Type B pancreatic cell (in vitro differentiated cells): ENCODE measurements at places on chromosomes 6 and 20.

- no peak for DNase-seq
Measured at GRCh38 chr20:20289331-20289730, 78.6 kb upstream of the INSM1 start.

- DNase-seq = no peak
Measured at GRCh38 chr6:121614115-121614514, 178.7 kb downstream of the GJA1 start.

DNA sequence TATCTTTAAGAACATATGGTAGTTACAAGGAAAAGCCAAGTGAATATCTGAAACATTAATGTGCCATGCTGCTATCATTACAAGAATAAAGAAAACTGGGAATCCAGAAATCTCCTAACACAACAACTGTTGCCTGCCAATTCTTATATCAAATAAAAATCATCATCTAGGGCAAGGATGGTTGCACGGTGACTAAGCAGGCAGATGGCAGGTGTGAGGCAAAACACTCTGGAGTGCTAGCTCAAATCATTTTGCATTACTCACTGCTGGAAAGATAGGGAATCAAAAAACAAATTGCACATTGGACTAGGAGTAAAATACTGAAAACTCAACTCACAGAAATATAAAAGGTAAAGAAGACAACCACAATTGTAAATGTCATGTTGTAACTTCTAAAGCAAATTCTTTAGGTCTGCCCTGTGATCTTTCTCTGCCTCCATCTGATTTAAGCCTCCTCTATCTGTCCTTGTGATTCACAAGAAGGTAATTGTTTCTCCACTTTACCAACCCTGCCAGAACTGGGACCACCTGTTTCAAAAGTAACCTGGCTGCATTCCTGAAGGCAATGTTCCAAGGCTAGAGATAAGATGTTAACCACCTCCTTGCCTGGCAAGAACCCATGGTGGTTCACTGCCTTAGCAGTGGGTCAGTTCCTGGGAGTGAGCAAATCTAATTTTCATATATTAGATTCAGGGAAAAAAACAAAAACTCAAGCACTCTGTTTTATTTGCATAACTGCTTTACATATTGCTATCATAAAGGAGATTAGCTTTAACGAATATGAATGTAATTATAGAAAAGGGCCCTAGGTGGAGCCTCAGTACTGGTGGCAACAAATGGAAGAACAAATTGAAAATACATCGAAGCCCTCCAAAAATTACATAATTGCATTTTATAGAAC, 33.1 kb upstream of the LCA5 start:
- no peak for DNase-seq

GRCh38 chr20:37297066-37297736, 7.7 kb downstream of the MANBAL start:
- no peak for DNase-seq

DNA sequence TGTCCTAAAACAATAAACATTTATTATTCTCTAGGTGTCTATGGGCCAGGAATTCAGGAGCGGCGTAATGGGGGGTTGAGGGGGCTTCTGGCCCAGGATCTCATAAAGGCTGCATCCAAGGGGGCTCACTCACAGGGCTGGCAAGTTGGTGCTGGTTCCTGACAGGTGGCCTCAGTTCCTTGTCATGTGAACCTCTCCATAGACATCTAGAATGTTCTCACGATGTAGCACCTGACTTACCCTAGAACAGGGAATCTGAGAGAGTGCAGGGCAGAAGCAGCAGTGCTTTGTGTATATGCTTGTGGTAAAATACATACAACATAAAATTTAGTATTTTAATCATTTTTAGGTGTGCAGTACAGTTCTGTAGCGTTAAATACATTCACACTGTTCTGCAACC, 57.1 kb downstream of the PHF20 start:
- DNase-seq = no peak

DNA sequence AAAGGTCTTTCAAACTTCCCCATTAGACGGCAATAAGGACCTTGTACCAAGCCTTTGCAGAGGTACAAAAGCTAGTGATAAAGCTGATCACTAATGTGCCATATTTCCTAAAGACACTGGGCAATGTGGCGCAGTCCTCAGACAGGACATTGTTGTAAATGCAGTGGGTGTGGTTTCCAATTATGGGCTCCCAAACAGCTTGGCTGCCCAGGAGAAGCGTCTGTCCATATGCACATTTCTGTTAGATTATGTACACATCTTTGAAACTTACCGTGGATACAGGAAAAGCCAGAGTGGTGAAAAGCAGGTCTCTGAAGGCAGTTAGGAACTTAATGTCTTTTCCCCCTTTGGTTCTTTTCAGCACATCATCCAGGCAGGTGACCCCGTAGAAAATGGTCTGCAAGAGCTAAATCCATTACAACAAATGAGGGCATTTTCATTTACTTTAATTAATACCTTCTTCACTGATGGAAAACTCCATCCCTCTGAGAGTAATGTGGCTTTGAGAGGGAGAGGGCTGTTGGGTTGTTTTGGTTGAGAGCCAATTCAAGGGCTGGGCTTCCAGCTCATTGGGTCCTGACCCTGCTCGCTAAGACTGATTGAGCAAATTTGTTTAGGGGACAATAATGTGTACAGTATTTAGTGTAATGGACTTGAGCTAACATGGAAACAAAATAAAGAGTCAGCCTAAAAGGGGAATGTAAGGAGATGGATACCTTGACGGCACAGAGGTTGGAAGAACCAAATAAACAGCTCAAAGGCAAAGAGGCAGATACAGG, 10.4 kb downstream of the ADTRP start:
- no peak for DNase-seq

DNA sequence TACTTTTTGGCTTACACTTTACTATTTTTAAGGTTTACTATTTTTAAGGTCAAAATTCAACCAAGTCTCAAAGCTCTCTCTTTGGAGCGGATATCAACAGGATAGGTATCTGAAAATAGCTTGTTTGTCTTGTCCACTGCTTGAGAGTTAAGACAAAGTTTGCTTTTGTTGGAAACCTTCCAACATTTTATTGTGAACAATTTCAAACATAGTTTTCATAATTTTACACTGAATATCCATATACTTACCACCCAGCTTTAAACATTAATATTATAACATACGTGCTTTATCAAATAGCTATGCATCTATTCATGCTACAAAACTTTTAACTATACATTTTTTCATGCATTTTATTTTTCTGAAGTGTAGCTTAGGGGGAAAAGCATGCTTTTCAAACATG, 109.9 kb downstream of the FYN start:
- no peak for DNase-seq
